ENCODE measurements at places on chromosomes 13 and 19.

- DNase-seq = no peak
These were observed 12.1 kb downstream of the LMTK3 start for GRCh38 chr19:48499316-48500090.

GRCh38 chr19:1980091-1980808 lies 35.3 kb downstream of the BTBD2 start:
- no peak for DNase-seq

- no peak for DNase-seq
These were observed 873.5 kb upstream of the ATXN8OS start for GRCh38 chr13:69234171-69234570.

GRCh38 chr13:112898621-112899280 lies 70.3 kb upstream of the MCF2L start:
- DNase-seq = no peak

DNA sequence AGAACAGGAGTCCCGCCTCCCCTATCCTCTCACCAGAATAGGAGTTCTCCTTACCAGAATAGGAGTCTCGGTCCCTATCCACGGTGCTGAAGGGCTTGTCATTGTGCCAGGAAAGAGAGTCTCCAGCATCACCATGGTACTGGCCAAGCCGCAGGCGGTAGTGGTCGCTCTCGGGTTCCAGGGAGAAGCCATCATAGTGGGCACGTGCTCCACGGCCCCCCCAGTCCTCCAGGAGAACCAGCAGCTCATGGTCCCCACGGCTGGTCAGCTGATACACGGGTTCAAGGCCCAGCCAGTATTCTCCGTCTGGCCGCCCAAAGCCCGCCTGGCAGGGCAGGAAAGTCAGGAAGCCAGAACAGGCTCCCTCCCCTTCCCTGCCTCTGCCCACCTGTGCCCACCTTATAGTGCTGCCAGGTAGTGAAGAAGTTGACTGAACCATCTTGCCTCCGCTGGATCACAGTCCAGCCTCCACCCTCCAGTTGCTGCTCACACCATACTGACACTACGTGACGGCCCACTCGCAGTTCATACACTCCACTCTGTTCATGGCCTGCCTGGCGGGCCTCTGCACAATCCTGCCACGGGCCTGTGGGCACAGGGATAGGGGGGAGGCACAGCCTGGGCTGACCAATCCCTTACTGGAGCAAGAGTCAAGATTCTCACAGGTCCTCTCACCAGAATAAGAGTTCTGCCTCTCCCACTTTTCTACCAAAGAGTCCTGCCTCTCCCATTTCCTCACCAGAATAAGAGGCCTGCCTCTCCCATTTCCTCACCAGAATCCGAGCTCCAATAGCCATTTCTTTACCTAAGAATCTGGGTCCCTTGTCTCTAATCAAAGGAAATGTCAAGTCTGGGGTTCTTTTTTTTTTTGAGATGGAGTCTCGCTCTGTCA lies 7.4 kb downstream of the SHFL start:
- DNase-seq = no peak

DNA sequence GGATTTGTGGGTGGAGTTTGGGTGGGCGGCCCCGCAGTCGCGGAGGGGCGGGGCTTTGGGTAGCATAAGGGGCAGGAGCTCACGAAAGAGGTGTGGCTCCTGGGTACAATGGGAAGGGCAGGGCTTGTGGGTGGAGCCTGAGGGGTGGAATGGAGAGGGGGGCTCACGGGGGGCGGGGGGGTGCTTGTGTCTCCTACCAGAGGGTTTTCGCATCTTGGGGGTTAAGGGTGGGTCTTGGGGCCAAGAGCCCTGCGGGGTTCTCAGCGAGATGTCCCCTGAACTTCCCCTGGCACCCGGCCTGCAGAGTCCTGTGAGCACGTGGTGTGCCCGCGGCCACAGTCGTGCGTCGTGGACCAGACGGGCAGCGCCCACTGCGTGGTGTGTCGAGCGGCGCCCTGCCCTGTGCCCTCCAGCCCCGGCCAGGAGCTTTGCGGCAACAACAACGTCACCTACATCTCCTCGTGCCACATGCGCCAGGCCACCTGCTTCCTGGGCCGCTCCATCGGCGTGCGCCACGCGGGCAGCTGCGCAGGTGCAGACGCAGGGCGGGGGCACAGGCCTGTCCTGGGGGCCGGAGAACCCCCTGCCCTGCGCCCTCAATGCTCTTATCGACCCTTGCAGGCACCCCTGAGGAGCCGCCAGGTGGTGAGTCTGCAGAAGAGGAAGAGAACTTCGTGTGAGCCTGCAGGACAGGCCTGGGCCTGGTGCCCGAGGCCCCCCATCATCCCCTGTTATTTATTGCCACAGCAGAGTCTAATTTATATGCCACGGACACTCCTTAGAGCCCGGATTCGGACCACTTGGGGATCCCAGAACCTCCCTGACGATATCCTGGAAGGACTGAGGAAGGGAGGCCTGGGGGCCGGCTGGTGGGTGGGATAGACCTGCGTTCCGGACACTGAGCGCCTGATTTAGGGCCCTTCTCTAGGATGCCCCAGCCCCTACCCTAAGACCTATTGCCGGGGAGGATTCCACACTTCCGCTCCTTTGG lies 5.1 kb downstream of the FSTL3 start:
- no peak for DNase-seq

GRCh38 chr19:47490847-47491246 lies 6.8 kb upstream of the KPTN start:
- DNase-seq = no peak

- DNase-seq = no peak
These were observed 1406.4 kb downstream of the UQCRFS1 start for GRCh38 chr19:27806471-27807070.

DNA sequence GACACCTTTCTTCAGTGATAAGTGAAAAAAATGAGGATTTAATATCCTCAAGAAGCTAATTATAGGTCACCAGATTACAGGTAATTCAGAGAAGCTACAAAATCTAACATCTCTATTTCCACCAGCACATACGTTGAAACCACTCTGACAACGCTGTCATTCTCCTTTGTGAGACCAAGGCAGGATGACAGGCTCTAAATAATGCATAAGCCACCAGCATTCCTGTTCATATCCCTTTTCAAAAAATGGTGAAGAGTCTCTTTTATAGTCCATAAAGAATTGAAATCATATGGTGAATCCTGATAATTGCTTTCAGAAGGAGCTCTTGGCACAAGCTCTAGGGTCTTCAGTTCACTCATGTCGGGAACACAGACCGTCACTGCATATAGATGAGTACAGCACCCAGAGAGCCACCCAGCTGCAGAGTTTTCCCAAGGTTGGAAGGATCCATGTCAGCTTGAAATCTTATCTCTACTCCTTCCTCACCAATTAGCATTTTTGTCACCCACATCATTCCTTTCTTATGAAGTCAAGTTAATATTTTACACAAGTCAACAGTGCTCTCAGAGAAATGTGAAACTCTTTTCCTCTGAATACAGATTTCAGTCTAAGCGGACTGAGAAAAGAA lies 431.4 kb downstream of the TBC1D4 start:
- no peak for DNase-seq

DNA sequence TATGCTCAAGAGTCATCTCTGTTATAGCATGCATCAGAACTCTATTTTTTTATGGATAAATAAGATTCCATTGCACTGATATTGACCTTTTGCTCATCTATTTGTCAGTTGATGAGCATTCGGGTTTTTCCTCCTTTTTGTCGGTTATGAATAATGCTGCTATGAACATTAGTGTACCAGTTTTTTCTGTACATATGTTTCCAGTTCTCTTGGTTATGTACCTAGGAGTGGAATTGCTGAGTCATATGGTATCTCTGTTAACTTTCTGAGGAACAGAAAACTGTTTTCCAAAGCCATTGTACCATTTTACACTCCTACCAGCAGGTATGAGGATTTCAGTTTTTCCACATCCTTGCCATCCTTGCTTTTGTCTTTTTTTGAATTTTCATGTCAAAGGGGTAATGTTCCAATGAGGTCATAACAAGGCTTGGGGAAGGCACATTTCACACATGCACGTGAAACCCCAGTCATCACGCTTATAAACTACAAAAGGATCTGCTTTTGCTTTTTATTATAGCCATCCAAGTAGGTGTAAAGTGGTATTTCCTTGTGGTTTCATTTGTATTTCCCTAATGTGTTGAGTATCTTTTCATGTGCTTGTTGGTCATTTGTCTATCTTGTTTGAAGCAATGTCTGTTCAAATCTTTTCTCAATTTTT lies 14.6 kb downstream of the KBTBD7 start:
- no peak for DNase-seq

- DNase-seq = no peak
These were observed 820 bp downstream of the EID2 start for GRCh38 chr19:39539165-39539517.

DNA sequence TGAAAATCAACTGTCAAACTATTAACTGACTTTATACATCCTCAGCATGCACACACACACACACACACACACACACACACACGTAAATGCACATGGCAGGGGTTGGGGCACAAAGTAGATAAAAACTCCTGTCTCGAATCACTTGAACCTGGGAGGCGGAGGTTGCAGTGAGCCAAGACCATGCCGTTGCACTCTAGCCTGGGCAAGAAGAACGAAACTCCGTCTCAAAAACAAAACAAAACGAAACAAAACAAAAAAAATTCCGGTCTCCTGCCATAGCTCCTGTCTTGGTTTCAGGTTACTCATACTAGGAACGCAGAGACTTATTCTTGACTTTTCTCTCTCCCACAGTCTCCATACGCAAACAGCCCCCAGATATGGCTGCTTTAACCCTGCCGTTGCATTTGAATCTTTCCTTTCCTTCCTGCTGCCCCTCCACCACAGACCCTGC lies 148.9 kb downstream of the SHISA2 start:
- no peak for DNase-seq

DNA sequence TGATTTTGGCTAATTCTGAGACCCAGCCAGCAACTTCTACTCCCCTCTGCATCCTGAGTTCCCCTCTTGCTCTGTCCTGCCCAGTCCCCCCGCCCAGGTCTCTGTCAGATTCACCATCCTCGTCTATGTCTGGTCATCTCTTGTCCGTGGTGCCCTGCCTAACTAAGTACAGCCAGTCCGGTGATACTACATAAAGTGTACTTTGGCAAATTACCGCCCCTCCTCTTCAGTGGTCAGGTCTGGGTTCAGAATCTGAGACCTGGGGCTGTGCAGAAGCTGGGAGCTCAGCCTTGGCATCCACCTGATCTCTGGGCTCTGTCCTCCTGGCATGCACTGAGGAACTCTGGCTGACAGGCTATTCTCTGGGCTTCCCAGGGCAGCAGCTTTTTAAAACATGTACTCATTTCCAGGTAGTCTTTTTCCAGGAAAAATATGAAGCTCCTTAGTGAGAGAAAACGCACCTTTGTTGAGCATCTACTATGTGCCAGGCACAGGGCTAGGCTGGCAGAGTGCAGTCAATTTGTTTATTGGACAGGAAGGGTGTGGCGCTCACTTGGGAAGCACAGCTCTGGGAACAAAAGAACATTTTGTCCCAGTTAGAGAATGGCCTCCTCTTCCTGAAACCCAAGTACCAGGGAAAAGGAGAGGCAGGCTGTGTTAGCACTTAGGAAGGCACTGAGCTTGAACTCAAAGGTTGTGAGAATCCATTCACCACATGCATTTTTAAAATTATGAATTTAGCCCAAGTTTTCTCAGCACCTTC lies 88.9 kb downstream of the TSHZ3 start:
- no peak for DNase-seq

DNA sequence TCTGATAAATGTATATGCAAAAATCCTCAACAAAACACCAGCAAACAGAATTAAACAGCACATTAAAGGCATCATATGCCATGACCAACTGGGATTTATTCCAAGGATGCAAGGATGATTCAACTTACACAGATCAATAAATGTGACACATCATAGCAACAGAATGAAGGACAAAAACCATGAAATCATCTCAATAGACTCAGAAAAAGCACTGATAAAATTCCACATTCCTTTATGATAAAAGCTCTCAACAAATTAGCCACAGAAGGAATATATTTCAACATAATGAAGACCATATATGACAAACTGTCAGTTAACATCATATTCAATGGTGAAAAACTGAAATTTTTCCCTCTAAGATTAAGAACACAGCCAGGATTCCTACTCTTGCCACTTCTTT lies 691.6 kb downstream of the DIAPH3 start:
- no peak for DNase-seq

DNA sequence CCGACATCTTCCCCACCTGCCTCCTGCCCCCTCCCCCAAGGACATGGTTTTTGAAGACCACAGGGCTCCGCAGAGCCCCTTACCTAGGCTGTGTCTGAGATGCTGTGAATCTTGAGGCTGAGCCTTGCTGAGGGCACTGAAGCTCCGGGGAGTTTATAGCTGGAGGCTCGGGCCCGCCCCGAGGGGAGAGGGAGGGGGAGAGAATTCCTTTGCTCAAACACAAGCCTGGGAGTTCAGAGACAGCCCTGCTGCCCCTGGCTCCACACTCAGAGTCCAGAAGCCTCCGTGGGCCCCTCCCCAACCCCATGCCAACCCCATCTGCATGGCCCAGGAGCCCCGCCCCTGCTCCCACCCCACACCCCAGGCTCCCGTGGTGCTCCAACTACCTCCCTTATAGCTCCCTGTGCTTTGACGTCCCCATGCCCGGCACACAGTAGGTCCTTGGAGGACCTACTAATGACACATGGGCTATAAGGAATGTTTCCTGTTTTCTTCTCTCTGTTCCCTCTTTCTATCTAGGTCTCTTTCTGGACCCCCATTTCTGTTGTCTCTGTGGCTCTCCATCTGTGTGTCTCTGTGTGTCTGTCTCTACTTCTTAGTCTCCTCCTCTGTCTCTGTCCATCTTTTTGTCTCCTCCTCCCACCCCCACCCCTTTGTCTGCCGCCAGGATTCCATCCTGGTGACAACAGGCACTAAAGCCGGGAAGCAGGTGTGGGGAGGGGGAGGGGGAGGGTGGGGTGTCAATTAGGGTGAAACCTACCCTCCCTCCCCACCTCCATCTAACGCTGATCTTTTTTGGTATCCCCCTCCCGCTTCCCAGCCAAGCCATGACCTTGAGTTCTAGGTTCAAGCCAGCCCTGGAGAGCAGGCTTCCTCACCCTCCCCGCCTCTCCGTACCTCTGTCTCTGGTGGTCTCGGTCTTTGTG lies at the start of gene TNNT1:
Gene TNNT1, minus strand, starts transcription at position 129 of the 926 bp plus-strand sequence. CDS start 2,049 bp downstream, outside the sequence.
- no peak for DNase-seq

- peak; percentile 9 for DNase-seq
These were observed 3.9 kb downstream of the ZNF266 start for GRCh38 chr19:9431475-9431874.

DNA sequence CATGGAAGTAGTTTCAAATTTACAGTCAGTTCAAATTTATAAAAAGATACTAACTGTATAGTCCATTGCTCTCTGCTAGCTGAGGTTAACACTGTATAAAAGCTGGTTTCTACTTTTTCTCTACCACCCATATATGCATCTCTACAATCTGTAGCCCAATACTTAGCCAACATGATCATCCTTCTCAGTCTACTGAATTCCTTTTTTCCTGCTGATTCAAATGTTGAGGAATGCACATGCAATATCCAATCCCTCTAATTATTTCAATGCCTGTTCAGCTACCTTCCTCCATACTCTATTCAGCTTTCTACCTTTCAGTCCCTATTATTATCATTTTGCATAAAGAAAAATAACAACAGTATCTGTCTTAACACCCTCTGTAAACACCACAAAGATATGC lies 15.6 kb downstream of the KPNA3 start:
- no peak for DNase-seq

- DNase-seq = no peak
These were observed 211.3 kb upstream of the RFC3 start for GRCh38 chr13:33606692-33607091.
